Left renal pelvis (tissue), 4 donors: ENCODE measurements at places on chromosomes 1 and 21.

- no peak for DNase-seq
These were observed 9.8 kb upstream of the CLDN14 start for GRCh38 chr21:36489776-36490165.

DNA sequence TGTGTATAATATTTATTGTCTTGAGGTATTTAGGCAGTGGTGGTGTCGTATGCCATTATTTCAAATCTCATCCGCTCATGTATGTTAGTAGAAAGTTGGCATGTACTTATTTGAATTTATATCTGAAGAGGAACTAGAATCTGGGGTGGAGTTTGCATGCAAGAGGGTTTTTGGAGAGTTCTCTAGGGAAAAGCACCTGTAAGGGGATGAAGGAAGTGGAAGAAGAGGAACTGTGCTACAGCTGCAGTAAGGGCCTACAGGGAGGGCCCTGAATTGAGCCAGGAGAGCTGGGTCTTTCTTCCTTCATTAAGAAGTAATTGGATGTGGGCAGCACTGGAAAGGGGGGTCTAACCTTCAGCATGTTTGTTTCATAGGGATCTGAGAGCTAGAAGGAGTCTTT, 197.2 kb downstream of the HMCN1 start:
- no peak for DNase-seq

- no peak for DNase-seq
These were observed 208.7 kb downstream of the PTPRU start for GRCh38 chr1:29444782-29445729.

DNA sequence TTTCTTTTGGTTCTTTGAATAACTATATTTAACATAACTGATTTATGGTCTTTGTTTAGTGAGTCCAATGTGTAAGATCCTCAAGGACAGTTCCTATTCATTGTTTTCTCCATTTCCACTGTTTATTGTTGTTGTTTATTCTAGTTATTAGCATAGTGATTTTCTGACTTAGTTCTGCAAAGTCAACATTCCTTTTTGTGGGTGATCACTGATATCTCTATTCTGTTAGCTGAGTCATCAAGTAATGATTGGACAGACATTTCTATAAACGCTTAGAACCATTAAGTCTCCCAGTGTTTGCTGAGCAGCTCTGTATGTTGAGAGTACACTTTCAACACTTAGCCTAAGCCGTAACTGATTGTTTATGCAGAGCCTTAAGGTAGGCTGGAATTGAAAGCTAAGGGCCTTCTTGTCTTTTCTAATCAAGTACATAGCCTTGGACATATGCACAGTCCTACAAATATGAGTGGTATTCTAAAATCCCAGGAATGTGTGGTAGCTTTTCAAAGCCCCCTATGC, 87.1 kb downstream of the SLC5A9 start:
- DNase-seq, result no peak

DNA sequence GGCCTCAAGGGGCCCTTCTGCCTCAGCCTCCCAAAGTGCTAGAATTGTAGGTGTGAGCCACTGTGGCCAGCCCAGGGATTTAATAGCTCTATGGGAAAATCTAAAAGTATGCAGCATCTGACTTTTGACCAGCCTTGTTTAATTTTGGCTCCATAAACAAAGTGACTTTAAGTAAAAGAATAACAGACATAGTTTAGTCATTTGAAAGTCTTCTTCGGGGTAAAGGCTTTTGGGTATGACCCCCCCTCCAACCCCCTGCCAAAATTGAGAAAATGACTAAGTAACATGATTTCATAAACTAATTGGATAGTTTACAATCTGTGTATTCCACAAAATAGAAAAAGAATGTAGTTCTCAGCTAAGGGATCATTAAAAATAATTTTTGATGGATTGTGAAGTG, 17.0 kb downstream of the GPBP1L1 start:
- no peak for DNase-seq

- no peak for DNase-seq
These were observed 62.5 kb upstream of the ESRRG start for GRCh38 chr1:216785737-216786136.

DNA sequence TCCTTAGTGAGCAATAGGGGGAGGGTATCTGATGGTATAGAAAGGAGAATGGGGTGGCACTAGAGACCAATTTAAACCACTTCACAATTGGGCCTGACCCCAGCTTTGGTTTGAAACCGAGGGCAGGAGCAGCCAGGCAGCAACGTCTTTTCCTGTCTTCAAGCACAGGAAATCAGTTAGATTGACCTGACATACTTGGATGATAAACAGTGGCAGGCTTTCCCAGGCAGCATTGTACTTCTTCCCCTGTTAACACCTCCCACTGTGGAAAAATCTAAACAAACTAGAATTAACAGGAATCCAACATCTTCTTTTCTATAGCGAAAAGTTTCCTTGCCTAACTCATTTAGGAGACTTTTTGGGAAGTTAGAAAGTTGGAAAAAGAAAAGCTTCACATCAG, 40.6 kb downstream of the SELL start:
- DNase-seq, result no peak

- no peak for DNase-seq
These were observed 27.3 kb downstream of the COL6A2 start for GRCh38 chr21:46124926-46125845.

DNA sequence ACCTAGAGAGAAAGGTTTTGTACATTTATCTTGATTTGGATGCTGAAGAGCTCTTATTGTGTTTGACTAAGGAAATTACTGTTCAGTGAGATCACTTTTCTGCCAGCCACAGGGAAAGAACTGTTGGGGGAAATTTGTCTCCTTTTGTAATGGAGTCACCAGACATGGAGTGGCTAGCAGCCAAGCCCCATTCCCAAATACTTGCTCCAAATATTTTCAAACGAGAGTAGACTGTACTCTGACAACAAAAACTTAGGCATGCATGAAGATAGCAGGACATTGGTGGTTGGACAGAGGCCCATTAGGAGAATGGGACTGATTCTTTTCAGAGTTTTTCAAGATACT, 21.1 kb downstream of the IPO9 start:
- no peak for DNase-seq

DNA sequence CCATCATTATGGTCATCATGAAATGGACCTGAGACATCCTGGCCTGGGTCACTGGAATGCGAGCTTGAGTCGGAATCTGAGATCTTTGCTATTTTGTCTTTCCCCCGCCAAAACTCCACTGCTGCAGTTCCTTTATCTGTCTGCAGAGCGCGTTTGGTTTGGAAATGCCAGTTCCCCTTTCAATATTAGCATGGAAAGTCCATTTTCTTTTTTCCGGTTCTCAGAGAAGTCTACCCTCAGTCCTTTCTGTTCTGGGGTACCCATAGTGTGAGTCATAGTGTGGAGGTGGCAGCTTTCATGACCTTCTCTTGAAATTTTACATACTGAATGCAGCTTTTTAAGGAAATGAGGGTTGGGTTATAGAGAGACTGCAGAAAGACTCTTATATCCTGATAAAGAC, 14.6 kb downstream of the CACNA1E start:
- DNase-seq, result no peak

DNA sequence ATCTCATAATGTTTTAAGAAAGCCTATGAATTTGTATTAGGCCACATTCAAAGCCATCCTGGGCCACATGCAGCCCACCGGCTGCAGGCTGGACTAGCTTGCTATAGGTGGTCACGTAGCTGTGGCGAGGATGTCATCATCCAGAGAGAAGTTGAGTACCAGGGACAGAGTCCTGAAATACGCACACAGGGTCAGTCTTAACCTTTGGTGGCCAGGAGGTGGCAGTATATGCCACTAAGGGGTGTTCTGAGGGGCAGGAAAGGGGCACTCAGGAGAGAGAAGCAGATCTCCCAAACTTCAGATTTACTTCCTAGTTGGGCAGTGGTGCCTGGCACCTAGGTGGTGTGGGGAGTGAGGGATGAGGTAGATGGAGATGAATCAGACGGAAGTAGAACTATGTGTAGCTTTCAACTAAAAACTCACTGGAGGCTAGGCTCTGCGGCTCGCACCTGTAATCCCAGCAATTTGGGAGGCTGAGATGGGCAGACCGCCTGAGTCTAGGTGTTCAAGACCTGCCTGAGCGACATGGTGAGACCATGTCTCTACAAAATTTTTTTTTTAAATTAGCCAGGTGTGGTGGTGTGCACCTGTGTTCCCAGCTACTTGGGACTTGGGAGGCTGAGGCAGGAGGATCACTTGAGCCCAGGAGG, 16.3 kb upstream of the CDK18 start:
- peak; percentile 55 for DNase-seq

GRCh38 chr1:11929849-11930248, 3.6 kb upstream of the KIAA2013 start:
- DNase-seq, result peak; percentile 63

GRCh38 chr1:61184040-61184713, 101.8 kb downstream of the NFIA start:
- peak; percentile 78 for DNase-seq

DNA sequence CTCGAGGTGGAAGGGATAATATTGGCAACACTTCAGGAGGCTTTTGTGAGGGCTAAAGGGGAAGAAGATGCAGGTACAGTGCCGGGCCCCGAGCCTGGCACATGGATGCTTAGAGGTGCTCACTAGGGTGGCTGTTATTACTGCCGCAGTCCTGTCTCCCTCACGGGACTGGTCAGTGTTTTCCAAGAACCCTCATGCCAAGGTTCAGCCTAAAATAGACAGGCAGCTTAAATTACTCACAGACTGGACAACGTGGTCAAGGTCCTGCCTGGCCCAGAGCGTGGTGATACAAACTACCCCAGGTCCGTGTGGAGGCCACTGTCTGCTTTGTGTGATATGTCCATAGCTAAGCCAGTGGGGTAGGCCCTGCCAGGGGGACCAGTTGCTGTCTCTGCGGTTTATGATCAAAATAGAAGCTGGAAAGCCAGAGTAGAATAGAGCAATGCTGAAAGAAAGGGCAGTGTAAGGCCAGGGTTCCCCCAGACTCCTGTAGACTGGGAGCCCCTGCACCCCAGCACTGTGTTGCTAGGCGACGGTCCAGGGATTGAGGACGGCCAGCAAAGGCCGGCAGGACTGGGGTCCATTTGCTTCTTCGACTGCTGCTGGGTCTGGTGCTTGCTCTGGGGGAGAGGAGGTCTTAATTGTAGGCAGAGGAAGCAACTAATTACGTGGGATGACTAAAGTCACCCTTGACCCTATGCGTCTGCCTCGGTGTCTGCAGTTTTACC, 36.1 kb downstream of the ELAPOR1 start:
- no peak for DNase-seq

- no peak for DNase-seq
These were observed 39.9 kb downstream of the ZBTB17 start for GRCh38 chr1:15936025-15936424.

DNA sequence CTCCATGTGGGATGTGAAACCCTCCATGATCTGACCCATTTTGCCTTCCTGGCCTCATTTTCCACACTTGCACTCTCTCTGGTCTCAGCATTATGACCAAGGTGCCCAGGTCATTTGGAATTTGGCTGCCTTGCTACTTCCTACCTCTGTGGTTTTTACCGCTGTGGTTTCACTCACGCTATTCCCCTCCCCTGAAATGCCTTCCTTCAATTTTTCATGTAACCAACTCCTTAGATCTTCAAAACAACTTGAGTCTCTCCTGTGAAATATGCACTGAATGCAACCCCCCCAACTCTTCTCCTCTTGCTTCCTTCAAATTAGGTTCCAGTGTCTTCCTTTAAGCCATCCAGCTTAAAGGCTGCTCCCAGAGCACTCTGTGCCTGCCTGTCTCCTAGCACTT, 50.1 kb downstream of the PHC2 start:
- DNase-seq, result no peak

DNA sequence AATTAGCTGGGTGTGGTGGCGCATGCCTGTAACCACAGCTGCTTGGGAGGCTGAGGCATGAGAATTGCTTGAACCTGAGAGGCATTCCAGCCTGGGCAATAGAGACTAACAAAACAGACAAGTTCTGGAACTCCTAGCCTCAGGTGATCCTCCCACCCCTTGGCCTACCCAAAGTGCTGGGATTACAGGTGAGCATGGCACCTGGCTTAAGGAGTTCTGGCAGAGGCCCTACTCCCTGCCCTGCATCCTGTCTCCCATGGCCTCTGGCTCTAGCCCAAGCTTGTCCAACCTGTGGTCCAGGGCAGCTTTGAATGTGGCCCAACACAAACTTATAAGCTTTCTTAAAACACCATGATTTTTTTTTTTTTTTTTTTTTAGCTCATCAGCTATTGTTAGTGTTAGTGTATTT, 20.4 kb downstream of the TOMM20 start:
- DNase-seq, result no peak

DNA sequence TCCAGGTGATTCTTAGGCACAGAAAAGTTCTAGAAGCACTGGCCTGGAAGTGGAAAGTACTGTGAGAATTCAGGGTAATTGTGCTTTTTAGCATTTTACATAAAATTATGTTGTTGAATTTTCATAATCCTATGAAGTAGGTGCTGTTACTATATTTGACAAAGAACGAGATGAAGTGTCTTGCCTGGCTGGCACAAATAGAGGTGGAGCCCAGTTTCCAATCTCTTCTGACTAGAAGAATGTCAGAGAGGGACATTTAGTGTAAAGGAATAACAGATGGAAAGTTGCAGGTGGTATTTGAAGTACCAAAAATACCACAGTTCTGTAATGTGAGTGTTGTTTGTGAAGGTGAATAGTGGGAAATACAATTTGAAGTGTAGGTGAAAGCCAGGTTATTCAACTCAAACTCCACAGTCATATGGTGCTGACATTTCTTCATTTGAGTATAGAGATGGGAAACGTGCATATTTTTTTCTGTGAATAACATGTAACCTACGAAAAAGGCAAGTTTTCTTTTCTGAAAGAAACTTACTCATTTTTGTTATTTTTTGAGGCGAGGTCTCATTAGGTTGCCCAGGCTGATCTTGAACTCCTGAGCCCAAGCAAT, 3.5 kb upstream of the TMCO2 start:
- no peak for DNase-seq

- no peak for DNase-seq
These were observed 19.4 kb upstream of the KCNAB2 start for GRCh38 chr1:6026095-6026809.

GRCh38 chr1:233113009-233113879, 162.8 kb downstream of the NTPCR start:
- peak; percentile 72 for DNase-seq
